ENCODE measurements at places on chromosomes 1 and 21.
A peak's percentile ranks its signal among the peaks of the same experiment; 100 is the strongest.

- no peak for DNase-seq
Observed at GRCh38 chr1:31792541-31792940, 23.3 kb downstream of the SPOCD1 start.

DNA sequence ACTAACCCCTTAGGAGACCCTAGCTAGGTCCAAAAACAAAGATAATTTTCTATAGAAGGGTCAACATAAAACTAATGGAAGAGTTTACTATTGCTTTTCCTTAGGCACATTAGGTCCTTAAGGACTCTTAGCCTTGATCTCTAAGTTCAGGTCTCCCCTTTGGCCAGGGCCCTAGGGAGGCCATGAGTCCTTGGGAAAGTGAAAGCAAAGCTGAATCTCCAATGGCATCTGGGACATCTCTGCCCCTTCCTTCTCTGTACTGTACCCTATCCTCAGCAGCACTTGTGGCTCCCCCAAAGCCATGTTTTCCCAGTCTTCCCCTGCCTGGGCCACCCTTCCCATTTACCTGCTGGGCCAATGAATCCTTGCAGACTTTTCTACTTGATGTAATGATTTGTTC lies 14.3 kb downstream of the IER5 start:
- DNase-seq: no peak

DNA sequence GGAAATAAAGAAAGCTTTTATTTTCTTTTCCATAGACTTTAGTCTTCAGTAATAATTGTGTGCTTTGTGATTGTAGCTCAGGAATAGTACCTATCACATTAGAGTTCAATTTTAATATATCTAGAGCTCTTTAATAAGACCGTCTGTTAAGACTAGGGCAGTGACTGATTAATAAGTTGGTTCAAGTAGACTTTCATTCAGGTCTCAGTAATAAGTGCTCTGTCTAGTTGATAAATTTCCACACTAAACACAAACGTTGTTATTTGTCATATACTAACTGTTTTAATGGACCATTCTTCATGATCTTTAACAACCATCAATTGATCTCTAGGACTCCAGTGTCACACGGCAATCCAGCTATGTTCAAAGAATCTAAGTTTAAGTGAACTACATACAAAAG lies 474.5 kb upstream of the ADGRL2 start:
- no peak for DNase-seq

DNA sequence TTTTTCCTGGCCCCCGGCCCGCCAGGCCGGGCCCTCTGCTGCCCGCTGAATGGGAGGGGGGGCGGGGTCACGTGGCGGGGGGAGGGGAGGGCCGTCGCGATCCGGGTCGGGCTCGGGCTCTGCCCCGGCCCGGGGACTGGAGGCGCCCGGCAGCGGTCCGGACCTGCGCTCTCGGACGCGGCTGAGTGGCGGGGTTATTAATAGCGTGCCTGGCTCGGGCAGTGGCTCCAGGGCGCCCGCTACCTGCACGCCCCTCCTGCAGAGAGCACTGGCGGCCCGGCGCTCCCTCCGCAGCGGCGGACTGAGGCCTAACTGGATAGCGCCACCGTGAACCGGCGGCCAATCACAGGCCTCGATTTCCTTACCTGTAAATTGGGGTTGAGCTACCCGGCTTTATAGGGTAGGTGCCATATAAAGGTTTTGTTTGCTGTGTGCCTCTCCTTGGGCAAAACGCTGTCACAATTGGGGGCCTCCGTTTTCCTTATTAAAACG lies 28.1 kb downstream of the AHDC1 start:
- DNase-seq: no peak

DNA sequence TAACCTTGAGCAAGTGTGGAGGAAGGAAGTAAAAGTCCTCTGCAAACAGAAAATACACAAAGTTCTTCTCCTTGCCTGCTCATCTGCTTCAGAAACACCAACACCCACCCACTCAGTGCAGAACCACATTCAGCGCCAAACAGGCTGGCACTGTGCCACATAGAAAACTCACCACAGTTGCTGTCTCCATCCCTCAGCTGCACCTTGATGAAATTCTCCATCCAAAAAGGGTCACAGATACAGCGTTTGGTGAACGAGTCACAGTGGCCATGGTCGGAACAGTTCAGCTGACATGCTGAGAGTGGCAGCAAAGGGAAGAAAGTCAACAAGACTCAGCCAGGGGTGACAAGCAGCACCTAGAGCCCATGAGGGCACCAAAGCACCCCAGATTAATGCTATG lies 114.5 kb downstream of the KIAA0319L start:
- DNase-seq: peak; percentile 8

DNA sequence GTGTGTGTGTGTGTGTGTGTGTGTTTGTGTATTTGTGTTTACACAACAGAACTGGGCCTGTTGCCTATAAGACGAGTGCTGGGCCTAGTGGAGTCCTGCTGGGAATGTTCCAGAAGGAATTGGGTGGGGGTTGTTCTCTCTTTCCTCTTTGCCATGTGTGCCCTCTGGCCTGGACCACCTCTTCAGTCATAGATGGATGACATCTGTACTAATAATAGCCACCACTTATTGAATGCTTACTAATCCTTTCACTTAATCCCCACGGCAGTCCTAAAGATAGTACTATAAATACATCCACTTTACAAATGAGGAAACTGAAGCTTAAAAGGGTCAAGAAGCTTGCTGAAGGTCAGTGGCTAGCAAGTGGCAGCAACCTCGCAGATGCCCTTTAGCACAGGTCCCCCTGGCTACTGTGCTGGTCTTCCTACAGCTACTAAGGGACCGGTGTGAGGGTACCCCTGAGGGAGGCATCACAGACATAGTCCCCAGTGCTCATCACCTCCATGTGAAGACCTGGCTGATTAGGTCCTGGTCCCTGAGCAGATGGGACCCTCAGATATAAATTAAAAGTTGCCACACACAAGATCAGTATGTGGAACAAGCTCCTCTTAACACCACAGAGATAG lies 55.2 kb upstream of the KIF1B start:
- no peak for DNase-seq

DNA sequence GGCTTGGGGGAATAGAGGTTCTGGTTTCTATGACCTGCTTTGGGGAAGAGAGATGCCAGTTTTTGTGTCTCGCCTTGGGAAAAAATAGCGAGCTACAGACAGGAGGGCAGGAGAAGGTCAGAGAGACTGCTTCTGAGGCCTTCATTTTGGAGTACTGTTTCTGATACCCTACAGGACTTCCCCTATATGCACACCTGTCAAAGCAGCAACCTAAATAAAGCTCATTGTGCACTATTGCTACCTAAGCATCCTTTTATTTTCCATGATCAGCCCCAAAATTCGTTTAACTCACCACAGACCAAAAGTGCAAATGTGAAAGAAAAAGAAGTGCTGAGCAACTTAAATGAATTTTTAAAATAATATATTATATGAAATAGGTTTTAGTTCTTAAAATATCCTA lies 145.6 kb upstream of the CHRM3 start:
- no peak for DNase-seq

DNA sequence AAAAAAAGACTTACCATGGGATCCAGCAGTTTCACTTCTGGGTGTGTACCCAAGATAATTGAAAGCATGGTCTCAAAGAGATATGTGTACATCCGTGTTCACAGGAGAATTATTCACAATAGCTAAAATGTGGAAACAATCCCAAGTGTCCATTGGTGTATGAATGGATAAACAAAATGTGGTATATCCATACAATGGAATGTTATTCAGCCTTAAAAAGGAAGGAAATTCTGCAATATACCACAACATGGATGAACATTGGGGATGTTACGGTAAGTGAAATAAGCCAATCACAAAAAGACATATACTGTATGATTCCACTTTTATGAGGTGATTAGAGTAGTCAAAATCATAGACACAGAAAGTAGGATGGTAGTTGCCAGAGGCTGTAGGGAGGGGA lies 7.0 kb upstream of the TUT4 start:
- no peak for DNase-seq

DNA sequence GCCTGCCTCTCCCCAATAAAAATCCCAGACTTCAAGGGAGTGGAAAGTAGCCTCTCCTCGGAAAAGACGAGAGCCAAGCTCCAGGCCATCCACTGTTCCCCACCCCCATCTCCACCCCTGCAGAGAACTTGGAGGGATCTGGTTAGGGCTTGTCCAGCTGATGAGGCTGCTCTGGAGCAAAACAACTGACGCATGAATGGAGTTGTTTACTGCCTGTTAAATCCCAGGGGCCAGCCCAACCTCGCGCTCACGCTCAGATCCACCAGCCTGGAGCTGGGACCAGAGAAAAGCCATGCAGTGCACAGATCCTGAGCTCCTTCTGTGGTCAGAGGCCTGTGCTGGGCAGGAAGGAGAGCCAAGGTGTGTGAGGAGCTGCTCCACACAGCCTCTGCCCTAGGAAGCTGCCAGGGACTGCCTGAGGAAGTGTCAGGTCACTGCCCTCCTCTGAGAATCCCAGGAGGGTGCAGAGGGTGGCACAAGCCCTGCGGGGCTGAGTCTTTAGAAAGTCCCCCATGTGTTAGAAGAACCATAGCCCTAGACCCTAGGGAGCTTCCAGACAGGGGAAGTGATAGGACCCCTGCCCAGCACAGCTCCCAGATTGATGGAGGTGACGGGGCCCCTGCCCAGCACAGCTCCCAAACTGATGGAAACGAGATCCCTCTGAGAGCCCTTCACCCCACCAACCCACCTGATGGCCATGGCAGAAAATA lies 109.0 kb upstream of the IPO9 start:
- DNase-seq: no peak

DNA sequence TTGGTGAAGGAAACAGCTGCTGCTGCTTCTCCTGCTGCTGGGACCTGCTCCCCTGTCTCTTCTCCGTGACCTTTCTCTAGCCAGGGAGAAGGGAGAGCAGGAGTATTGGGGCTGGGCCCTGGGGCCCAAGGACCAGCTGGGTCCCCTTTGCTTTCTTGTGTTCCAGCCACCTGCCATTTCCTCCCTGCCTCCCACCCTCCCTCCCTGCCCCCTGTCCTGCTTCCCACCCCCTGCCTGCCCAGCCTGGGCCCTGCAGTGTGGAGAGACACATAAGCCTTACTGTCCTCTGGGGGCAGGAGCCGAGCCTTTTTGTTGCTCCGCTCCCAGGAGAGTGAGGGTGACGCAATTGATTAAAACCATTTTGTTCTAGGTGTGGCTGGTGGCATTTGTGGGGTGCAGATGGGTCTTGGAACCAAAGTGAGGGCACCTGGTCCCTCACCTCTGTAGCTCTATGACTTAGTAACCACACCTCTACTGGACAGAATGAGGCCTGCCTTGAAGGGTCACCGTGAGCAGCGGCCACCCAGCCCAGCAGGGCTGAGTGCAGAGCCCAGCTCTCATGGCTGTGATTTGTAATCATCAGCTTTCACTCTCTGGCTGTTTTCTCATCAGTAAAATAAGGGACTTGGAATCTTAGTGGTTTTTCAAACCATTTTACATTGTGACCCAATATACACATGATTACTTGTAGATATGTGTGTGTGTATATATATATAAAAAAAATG lies 13.9 kb upstream of the TMEM222 start:
- no peak for DNase-seq

DNA sequence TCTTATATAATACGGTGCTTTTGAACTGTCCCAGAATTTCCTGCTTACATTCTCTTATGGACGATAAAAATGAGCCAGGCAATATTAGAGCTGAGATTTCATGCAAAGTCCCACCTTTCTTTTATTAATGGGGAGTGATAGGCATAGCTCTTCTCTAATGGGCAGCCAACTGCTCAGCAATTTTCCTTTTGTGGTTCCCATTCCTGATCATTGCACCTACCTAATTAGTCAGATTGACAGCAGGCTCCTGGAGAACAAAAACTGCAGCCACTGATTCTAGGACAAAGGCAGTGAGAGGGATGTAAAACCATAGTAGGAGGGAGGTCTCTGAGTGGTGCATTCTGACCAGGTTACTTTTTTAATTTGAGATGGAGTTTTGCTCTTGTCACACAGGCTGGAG lies 110.4 kb downstream of the UCK2 start:
- DNase-seq: no peak

- no peak for DNase-seq
Observed at GRCh38 chr1:182670032-182670749, 14.2 kb downstream of the RGS8 start.

- no peak for DNase-seq
Observed at GRCh38 chr1:162371611-162372010, 5.0 kb downstream of the SPATA46 start.

DNA sequence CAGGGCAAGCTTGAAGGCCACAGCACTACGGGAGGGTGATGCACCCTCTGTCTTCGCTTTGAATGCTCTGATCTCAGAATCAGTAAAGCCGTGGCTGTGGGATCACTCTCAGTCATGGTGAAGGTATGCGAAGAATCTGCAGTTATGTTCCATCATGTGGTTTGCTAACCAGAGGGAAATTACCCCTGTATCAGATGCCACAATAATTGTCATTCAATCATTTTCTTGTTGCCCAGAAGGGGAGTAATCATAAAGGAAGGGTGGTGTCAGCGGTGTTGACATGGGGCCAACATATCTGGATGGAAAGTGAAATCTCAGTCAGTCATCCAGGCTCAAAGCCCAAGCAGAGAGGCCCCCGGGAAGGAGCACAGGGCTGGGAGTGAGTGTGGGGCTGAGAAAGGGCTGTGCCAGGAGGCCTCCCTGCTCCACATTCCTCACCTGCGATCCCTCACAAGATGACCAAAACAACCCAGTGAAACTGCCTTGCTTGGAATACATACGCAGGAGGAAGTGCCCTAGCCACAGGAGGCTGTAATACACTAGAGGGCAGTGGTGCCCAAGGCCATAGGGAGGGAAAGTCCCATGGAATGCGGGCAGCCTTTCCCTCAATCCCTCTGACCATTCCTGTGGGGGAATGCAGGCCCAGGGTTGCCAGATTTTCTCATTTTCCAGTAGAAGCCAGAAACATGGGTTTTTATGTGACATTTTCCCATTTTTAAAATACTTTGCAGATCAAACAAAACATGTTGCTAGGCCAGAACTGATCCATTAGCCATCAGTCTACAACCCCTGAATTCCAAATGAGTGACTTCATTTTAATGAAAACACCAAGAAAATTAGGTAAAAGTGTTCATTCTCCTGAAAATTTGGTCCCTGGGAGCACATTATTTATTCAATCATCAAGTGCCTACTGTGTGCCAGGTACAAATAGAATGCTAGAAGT lies 95.7 kb upstream of the VANGL1 start:
- DNase-seq: no peak

DNA sequence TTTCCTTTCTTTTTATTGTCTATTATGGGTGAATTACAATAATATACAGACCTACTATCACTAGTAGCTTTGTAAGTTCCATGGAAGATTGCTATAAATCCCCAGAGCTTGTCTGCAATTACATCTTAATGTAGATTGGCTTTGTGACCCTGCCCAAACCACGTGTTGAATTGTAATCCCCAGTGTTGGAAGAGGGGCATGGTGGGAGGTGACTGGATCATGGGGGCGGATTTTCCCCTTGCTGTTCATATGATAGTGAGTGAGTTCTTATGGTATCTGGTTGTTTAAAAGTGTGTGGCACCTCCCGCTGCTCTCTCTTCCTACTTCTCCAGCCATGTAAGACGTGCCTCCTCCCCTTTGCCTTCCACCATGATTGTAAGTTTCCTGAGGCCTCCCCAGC lies 34.9 kb upstream of the CDC42BPA start:
- no peak for DNase-seq
